ENCODE measurements at places on chromosomes 3 and 15.

GRCh38 chr3:138172625-138173024, 2.1 kb downstream of the DBR1 start:
- no peak for DNase-seq

- DNase-seq: no peak
Observed at GRCh38 chr3:150379469-150379868, 28.6 kb upstream of the TSC22D2 start.

- DNase-seq: no peak
Observed at GRCh38 chr3:54374214-54374852, 252.0 kb downstream of the CACNA2D3 start.

GRCh38 chr3:38521391-38521987, 25.3 kb downstream of the EXOG start:
- peak; percentile 27 for DNase-seq

DNA sequence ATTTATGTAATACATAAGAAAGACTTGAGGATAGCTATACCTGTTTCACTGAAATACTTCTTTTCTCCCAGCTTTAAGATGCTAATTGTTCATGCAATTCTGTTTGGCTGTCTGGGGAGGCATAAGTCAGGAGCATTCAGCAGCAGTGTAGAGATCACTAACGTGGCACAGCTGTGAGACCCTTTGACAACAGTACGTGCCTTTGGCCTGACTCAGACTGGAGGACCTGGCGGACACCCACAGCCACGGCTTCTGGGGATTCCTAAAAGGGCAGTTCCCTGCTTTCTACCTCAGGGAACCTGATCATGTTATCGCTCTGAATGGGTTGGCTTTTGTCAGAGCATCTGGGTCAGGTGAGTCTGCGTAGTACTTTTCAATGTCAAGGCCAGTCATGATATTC, 295.0 kb upstream of the ICE2 start:
- DNase-seq: no peak

DNA sequence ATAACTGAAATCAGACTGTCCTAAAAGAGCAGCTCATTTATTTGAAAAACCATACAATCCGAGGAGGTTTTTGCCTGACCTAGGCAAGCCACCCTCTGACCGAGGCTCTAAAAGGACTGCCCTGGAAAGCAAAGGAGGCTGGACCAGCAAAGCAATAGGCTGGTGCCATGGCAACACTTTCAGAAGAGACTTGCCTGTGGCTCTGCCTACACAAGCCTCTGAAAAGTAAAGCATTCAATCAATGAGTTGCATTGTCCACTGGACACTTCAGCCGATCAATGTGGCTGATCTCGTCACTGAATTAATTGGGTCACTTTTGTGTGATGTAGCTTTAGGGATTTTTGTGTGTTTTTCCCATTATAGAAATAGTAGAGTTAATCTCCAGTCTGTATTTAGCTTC, 99.1 kb upstream of the SEMA6D start:
- DNase-seq: no peak

DNA sequence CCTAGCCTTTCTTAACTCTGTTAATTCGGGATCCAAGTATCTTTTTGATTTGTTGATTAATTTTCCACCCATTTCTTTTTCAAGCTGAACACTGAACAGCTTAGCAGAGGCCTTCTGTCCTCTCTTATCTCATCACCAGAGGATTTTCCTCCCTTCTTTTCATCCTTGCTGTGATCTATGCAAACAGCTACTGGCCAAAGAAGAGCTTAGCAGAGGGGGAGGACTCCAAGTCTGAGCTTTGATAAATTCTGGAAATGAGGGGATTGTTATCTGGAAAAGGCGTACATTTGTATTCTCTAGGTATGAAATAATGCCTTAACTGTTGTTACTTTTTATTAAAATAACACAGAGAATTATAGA, 13.4 kb downstream of the DZIP3 start:
- no peak for DNase-seq

Data from GM12878 (cell line).